ENCODE measurements at places on chromosomes 11 and 22.
A peak's percentile ranks its signal among the peaks of the same experiment; 100 is the strongest.

DNA sequence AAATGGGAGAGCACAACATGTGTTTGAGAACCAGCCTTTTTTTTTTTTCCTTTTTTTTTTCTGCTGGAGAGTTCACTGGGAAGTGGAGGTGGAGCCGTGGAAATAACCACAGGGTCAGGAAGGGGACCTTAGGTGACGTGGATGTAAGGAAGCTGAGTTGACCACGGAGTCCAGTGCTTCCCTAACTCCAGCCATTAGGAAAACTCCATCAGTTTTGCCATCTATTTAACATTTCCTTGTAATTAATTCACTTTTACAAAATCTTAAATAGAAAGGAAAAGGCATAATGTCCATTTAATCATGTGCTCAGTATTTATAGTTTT, 2.0 kb upstream of the CDK2AP2 start:
- DNase-seq, result no peak

DNA sequence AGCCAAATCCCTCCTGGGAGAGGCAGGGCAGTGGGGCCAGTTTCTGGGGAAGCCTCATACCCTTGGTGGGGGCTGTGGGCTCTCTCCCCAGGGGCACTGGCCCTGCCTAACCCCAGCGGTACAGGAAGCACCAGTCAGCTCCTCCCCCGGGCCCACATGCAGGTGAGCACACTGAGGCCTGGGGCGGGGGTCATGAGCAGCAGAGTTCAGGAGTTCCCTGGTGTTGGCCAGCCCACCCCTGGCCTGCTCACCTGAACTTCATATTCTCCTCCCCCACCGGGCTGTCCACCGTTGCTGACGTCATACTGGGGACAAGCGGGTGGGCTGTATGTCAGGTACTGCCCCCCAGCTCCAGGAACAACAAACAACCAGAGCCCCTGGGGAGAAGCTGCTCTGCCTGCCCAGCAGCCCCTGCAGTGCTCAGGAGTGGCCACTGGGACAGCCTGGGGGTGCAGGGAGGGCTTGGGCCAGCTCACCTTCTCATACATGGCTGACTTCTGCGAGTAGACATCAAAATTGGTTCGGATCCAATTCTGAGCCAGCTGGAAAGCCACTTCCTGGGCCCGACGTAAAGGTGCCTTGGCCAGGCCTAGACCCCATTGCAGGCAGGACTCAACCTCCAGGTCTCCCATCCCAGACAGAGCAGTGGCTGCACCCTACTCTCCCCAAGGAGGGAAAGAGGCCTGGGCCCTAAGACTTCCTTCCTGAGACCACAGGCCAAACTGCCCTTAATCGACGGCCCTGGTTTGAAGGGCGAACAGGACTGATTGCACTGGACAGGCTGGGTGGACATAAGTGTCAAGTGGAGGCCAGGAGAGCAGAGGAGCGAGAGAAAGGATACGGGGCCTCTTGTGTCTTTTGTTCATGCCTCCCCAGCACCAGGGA, 20.8 kb downstream of the TREH start:
- DNase-seq, result peak; percentile 10

GRCh38 chr11:35688023-35688422, 25.4 kb downstream of the TRIM44 start:
- DNase-seq, result no peak

- DNase-seq, result peak; percentile 17
Observed at GRCh38 chr22:25193548-25193947, 6.1 kb upstream of the CRYBB3 start.

DNA sequence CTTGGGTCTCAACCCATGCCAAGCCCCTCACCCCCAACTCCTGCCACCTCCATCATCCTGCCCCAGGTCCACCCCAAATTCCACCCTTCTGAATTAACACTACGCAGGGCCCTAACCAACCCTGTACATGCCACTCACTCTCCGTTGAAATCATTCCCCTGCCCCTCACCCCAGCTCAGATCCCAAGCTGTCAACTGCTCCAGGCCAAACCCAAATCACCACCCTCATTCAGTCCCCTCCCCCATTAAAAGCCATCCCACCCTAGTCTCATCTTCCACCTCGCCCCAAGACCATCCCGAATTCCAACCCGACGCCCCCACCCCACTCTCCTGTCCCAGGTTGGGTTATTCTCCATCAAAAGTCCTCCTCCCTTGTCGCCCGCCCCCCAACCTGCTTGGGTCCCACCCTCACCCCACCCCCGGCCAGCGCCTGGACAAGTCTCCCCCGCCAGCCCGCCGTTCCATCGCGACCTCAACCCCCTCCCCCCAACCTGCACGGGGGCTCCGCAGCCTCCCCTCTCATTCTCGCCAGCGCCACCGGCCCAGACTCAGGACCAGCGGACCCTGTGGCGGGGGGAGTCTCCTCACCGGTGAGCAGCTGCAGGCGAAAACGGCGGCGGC, 466 bp downstream of the FAM168A start:
- DNase-seq, result peak; percentile 5

- DNase-seq, result no peak
Observed at GRCh38 chr11:63843041-63843440, 4.1 kb downstream of the MARK2 start.

All from common myeloid progenitor, CD34-positive (primary cell).